ENCODE measurements at places on chromosomes 4 and X. TPM values are rescaled to one million over a fixed set of nuclear protein-coding genes. Genes with fewer than 3 reads are reported as not detected.

Gene SLC25A4
- 24.3 TPM for total RNA-seq

Gene VSIG1
- total RNA-seq, result 0.54 TPM

Gene APLN
- total RNA-seq, result 0.33 TPM

Gene CCNA2
- 18.7 TPM for total RNA-seq

Gene SLC9B1
- 3.2 TPM for total RNA-seq

Gene DUSP9
- total RNA-seq, result 4.2 TPM

Gene CPE
- total RNA-seq, result 94.1 TPM

Gene SUPT20HL1
- not detected for total RNA-seq

Gene PPEF2
- not detected for total RNA-seq

Gene GABRG1
- 0.18 TPM for total RNA-seq

Gene DACH2
- total RNA-seq, result 15.8 TPM

Gene L1CAM
- 2.1 TPM for total RNA-seq

Gene CFAP299
- total RNA-seq, result not detected

Gene MID2
- total RNA-seq, result 9.4 TPM

Gene HCCS
- 19.3 TPM for total RNA-seq

Gene SFRP2
- total RNA-seq, result 27.1 TPM

Gene KDM6A
- total RNA-seq, result 69.7 TPM

Gene SULT1E1
- total RNA-seq, result 118 TPM

Gene CWH43
- total RNA-seq, result not detected

Gene ATXN3L
- total RNA-seq, result not detected

Gene ARX
- total RNA-seq, result not detected

Gene IL1RAPL2
- 0.54 TPM for total RNA-seq

Gene RHOH
- total RNA-seq, result 0.29 TPM
